WTC11 (cell line): ENCODE measurements at places on chromosomes 3 and 15.
A peak's percentile ranks its signal among the peaks of the same experiment; 100 is the strongest.

GRCh38 chr3:150035910-150036612 lies 65.4 kb upstream of the PFN2 start:
- no peak for DNase-seq

- no peak for DNase-seq
Observed at GRCh38 chr3:73080216-73080966, 18.9 kb downstream of the EBLN2 start.

- no peak for DNase-seq
Observed at GRCh38 chr3:16824081-16824696, 60.6 kb upstream of the PLCL2 start.

DNA sequence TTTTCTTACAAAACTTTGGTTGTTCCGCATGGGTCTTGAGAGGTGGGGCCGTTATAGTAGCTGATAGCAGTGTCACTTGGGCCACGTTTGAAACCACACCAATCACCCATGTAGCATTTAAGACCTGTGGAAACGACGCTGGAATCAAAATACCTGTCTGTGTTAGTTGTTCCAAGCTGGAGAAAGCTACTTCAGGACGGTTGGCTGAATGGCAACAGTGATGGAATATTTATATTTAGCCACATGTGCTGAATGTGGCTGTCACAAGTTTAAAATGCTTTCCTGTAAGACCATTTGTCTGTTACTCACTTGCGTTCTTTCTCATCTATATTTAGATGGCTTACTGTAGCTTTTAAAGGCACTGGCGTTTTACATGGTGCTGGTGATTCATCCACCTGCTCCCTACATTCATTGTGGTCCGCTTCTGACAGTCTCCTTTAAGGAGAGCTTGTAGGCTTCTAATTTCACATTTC lies 1.4 kb downstream of the DNAJA4 start:
- DNase-seq = no peak

DNA sequence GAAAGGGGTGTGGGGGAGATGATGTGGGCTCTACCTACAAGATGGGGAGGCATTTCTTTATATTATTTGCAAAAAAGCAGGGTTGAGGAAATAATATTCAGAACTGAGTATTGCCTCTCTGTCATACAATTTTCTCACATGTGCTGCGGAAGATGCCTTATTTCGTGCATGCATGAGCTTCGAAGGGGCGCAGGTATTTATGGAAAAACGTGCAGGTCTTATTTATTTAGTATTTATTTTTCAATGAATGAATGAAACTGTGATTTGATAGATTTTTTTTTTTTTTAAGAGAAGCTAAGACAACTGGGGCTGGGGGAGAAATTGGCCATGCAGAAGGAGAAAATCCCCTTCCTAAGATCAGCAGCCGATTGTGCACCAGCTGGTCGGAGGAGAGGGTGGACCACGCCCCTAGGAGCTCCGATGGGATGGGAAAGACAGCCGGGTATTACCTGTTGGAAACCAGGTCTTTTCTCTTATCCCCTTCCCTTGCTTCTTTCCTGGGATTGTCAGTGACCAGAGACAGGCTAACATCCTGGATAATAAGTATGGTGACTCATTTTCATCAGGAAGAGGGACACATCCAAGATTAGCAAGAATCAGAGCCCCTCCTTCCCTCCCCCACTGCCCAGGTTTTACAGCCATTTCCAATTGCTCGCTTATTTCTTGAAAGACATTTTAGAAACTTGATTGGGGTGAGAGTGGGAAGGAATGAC lies 875 bp downstream of the GAP43 start:
- DNase-seq = peak; percentile 52

GRCh38 chr3:37326144-37326543 lies 151.8 kb upstream of the LRRFIP2 start:
- DNase-seq = no peak

DNA sequence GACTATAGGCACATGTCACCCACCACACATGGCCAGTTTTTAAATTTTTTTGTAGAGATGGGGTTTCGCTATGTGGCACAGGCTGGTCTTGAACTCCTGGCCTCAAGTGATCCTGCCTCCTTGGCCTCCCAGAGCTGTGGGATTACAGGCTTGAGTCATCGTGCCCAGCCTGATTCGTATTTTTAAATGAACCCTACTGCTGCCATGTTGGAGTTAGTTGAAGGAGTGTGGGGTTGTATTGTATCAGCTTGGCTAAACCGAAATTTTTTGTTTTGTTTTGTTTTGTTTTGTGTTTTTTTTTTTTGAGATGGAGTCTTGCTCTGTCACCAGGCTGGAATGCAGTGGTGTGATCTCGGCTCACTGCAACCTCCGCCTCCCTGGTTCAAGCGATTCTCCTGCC lies 11.8 kb upstream of the ZNF770 start:
- DNase-seq = no peak
